ENCODE measurements at places on chromosomes 2 and 18. TPM values are rescaled to one million over a fixed set of nuclear protein-coding genes. Genes with fewer than 3 reads are reported as not detected.

GRCh38 chr18:58865033-58865590, 435 bp downstream of the ZNF532 start:
- DNase-seq = no peak

DNA sequence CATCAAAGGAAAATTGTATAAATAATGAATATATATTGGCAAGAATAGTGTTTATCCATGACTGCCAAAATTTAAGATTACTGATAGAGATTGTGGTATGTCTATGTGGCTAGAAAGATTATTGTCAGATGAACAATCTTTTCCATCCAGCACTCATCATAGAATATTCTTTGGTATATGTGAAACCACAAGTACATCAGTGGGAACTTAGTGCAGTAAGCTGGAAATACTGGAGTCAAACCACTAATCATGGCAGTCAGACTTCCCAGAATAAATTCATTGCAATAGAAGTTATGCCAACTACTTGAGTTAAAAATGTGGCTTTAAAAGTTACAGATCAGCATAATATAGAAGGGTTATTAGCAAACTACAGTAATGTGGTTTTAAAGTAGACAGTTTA, 310.3 kb downstream of the GULP1 start:
- no peak for DNase-seq

DNA sequence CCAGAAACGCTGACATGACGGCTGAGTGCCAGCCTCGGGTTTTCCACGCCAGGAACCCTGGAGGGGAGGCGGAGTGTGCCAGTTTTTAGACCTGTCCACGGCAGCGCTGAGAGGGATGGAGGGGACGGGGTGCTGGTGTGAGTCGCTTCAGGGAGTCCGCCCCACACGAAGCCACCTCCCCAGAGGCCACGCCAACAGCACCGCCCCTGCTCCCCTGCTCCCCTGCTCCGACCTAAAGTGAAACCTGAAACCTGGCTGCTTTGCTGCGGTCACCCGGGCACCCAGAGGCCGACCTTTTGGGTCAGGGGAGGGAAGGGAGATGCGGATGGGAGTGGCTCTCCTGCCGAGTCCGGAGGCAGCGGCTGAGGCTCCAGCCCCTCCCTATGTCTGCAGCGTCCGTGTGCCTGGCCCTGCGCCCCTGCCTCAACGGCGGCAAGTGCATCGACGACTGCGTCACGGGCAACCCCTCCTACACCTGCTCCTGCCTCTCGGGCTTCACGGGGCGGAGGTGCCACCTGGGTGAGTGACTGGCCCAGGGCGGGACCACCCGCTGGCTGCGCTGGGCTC, 38.1 kb downstream of the SNED1 start:
- DNase-seq = no peak

- DNase-seq = no peak
These were observed 58.7 kb downstream of the FAM124B start for GRCh38 chr2:224343226-224343625.

DNA sequence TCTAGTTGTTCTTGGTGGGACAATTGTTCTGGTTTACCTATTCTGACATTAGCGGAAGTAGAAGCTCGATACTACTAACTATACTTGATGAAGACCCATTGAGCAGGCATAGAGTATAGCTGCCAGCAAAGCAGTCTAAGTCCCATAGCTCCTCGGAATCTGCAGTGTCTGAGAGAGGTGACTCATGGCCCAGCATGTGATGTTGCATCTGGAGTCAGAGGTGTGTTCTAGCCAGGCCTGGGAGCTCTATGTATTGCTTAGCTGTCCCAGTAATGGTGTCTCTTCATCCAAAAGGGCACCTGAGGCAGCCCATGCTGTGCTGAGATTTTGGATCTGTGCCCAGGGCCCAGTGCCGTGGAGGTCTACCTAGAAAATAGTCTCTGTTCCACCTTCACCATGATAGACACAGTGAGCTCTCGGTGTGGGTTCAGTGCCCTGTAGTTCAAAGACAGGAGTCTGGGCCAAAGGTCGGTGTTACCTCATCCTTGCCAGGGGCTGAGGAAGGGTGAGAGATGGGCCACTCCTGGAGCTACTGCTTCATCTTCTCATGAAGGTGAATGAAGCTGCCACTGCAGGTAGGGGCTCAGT, 47.3 kb downstream of the MEX3C start:
- no peak for DNase-seq

DNA sequence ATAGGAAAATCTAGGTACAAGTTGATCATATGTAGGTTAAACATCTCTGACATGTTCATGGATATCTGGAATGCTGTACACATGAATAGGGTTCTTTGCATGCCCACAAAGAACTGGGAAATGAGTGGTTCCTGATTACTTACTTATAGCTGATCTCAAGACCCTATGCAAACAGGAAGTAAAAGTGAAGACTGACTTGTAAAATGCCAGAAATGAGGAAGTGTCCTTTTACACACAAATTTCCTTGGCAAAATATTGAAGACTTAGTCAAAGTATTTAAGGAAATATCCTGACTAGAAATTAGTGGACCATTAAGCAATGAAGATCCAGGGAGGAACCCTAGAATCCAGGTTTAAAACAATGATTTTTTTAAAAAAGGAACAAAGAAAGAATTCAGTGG, 203.7 kb upstream of the DLGAP1 start:
- no peak for DNase-seq

- DNase-seq = no peak
These were observed 32.8 kb downstream of the PELI1 start for GRCh38 chr2:64111426-64111825.

- no peak for DNase-seq
These were observed 76.7 kb upstream of the SNTG2 start for GRCh38 chr2:873651-874580.

GRCh38 chr2:42025151-42025582, 22.7 kb upstream of the PKDCC start:
- peak; percentile 66 for DNase-seq

- no peak for DNase-seq
These were observed 228.3 kb downstream of the SRBD1 start for GRCh38 chr2:45382744-45383143.

- no peak for DNase-seq
These were observed 73.4 kb downstream of the RAPH1 start for GRCh38 chr2:203461746-203462145.

GRCh38 chr2:178152542-178152941, 40.3 kb downstream of the RBM45 start:
- no peak for DNase-seq

PSMA8 gene
- total RNA-seq = not detected

PTPRN gene
- 2.6 TPM for total RNA-seq

ACTG2 gene
- total RNA-seq = 82.9 TPM

VWA3B gene
- 29.2 TPM for total RNA-seq

TTC39C gene
- total RNA-seq = 33.5 TPM

EVX2 gene
- total RNA-seq = not detected

MOCOS gene
- total RNA-seq = 4.0 TPM
